D341Med (cell line): ENCODE measurements at places on chromosomes 2 and 18.

DNA sequence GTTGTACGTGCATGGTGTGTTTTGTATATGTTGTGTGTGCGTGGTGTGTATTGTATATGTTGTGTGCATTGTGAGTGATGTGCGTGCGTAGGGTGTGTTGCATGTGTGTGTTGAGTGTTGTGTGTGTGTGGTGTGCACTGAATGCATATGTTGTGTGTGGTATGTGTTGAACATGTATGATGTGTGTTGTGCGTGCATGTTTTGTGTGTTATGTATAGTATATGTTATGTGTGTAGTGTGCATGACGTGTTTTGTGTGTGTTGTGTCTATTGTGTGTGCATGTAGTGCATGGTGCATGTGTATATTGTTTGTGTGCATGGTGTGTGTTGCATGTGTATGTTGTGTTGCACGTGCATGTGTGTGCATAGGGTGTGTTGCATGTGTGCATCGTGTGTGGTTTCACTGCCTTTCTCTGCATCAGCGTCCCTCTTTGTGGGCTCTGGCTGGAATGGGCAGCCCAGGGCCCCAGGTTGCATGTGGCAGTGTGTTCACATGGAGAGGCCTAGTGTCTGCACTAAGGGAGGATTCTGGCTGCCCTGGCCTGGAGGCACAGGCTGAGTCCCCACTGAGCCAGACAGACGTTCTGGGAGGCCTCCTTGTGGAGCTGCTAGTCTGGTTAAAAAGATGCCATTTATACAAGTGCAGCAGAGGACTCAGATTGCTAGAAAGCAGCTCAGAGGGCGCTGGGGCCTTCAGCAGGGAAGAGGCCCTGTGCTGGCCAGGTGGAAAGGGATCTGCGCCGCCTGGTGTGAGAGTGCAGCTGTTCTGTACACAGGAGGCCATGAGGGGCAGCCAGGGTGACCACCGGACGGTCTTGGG, 107.2 kb downstream of the FAM168B start:
- DNase-seq, result no peak

- DNase-seq, result no peak
Observed at GRCh38 chr2:182522405-182522896, 95.6 kb upstream of the PDE1A start.

DNA sequence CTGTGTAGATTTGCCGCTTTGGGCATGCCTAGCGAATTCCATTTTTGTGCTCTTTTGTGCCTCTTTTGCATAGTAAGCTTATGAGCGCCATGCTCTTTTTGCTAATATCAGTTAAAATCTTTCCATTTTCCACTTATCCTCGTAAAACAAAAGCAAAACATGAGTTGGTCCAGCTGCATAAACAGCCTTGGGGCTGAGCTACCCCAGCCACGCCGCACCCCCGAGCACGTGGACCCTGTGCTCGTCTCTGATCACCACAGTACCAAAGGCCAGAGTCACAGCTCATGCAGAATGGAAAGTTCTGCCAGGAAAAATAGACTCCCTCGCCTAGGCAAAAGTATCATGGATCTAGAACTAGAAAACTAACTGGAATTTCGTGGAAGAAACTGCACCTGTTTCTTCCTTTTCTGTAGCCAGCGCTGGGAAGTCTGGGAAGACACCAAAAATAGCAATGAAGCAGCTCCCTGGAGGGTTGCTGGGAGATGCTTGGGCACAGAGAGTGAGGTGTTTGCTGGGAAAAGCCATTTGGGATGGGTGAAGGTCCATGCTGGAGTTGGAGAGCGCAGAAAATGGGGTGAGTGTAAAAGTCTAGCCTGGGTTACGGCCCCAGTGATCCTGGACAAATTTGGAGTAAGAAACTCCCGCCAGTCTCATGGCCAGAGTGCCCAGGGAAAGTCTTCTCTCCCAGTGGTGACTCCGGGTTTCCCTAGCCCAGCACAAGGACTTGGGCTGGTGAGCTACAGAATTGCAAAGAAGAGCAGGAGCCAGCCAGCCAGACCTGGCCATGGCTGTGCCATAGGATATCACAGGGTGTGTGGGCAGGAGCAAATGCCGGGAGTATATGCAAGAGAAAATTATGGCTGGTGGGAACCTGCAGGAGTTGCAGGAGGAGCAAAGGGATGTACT, 218.4 kb downstream of the GBX2 start:
- DNase-seq, result no peak

DNA sequence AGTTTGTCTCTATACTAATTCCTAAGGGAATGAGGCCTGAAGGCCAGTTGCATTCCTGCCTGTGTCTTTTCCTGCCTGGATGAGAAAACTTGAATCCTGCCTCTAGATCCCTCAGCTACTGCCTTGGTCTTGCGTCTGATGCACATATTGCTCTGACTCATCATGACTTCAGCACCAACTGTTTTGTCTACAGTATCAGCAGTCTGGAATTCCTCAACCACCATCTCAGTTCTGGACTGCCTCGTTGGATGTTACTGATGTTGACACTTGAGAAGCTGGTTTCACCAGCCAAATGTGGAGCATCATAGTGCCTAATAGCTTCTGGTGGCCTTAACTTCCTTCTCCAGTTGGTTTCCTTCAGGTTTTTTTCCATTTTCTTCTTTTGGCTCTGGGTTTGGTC, 211.0 kb downstream of the CTNNA2 start:
- no peak for DNase-seq

DNA sequence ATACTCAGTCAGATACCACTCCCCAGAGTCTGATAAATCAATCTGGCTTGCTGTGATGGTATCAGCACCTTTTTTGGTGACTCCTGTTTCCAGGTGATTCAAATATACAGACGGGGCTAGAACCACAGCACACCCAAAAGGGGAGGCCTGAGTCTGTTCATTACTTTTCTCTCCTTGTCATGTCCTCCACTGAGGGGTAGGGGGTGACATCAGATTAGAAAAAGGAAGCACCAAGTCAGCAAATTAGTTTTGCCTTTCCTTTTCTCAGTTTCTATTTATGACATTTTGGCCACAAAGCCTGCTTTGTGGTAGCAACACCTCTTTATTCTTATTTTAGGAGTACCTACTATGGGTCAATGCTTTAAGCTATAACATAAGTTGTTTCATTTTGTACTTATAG, 127.4 kb downstream of the CCDC102B start:
- peak; percentile 62 for DNase-seq

DNA sequence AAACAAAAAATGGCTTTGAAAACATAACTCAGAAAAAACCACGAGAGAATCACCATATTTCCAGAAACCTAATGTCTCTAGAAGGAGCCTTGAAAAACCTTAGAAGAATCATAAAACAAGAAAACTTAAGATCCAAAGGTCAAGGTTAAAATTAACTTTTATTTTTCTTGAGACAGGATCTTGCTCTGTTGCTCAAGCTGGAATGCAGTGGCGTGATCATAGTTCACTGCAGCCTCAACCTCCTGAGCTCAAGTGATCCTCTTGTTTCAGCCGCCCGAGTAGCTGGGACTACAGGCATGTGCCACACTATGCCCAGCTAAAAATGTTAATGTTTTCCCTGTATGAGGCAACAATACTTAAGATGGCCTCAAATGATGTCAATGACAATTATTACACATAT, 254.2 kb upstream of the SESTD1 start:
- DNase-seq, result no peak

DNA sequence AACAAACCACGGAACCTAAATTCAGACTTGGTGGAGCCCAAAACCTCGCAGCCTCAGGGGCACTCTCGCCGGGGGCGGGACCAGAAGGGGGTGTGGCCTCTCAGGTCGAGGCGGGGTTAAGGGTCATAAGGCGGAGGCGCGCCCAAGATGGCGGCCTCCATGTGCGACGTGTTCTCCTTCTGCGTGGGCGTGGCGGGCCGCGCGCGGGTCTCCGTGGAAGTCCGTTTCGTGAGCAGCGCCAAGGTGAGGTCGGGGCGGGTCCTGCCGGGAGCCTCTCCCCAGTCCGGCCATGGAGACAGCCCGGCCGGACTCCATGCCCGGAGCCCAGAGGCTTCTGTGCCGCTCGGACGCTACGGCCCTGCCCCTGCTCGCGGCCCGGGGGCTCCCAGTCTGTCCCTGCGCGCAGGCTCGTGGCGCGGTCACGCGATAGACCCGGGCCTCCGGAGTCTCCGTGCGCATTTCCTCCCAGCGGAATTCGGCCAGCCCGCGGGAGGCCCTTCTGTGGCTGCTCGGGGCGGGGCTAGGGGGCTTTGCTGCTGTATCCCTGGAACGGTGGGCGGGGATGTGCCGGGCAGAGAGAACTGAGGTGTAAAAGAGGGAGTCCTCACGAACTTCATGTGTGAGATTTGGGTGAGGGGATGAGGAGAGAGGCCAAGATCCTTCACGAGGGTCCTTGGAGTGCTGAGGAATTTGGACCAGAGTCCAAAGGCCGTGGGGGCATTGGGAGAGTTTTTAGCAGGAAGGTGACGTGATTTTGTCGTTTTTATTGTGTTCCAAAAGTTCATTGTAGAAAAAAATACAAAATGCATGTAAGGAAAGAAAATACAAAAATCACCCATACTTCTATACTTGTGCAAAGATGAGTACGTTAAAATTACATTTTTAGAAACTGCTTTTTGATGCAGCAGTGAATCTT, at the start of gene SMYD5:
Gene SMYD5 (plus strand): TSS at position 126 of the 916 bp plus-strand sequence. CDS start 22 bp downstream, at position 148.
- DNase-seq, result peak; percentile 89

GRCh38 chr2:112782234-112782799, 2.0 kb downstream of the IL1A start:
- DNase-seq, result no peak

DNA sequence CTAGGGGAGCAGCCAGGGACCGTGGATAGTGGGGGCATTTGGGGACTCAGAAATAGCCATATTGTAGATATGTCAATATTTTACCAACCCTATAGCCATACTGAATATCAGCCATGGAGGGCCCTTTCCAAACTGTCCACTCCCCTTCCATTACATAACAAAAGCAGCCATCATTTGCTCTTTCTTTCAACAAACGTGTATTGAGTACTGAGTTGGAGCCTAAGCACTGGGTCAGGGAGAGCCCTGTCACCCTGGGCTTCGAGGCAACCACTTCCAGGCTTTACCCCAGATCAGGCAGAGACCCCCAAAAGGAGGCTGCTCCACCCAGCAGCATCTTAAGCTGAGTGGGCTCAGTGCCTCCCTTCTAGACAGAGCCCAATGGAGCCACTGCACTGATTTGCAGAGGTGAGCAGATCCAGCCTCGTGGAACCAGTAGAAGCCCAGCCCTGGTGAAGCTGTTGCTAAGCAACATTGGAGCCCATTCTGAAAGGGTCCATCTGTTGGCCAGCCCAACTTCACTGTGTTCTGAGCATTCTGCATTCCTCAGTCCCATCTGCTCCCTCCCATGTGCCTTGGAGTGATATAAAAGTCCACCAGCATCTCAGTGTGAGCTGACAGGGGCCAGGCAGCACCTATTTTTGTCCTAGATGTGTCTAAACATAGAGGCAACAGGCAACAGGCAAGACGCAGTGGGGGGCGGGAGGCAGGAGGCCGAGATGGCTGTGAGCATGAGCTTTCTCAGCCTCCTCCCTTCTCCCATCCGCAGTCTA, 112.1 kb downstream of the PLB1 start:
- no peak for DNase-seq
